ENCODE measurements at places on chromosomes 2 and 18.
A peak's percentile ranks its signal among the peaks of the same experiment; 100 is the strongest.

GRCh38 chr2:180334514-180334913, 327.4 kb upstream of the CWC22 start:
- no peak for DNase-seq

- no peak for DNase-seq
Measured at GRCh38 chr2:231452799-231453508, 11.3 kb downstream of the NCL start.

DNA sequence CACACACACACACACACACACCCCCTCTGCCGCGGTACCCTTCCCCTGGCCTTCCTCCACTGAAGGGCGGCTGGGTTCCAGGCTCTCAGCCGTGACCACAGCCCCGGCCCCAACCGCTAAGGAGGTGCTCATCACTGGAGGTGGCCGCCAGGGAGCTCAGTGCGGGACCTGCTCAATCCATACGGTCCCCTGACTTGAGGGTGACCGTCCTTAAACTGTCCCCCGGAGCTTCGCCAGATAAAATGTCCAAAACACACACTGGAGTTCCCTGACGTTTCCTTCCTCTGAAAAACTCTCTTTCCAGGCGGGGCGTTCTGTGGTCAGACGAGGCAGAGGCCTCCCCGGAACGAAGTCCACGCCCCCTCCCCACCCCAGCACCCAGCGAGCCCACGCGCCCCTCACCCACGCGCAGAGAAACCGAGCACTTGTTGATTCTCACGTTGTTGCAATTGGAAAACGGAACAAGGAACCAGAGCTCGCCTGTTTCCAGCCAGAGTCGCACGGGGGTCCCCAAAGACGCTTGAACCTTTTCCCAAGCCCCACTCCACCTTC, 1.4 kb downstream of the MBP start:
- no peak for DNase-seq

DNA sequence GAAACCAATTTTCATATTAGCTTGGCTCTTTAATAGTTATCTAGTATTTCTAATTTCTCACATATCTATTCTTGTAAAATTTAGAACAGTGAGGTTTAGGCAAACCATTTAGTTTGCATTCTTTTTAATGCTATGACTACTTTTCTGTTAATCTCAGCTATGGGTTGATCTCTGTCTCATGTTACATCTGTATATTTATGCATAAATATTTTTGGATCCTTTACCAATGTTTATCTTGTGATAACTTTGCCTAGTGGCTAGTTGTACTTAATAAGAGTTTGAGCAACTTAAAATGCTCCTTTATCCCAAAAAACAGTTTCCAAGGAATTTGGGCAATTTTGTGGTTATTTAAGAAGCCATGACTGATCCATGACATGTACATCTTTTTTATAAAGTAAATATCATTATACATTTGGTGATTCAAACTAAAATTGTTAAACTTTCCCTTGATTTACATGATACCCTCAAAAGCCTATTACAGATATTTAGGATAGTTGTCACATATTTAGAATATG, 86.3 kb downstream of the R3HDM1 start:
- DNase-seq, result no peak

DNA sequence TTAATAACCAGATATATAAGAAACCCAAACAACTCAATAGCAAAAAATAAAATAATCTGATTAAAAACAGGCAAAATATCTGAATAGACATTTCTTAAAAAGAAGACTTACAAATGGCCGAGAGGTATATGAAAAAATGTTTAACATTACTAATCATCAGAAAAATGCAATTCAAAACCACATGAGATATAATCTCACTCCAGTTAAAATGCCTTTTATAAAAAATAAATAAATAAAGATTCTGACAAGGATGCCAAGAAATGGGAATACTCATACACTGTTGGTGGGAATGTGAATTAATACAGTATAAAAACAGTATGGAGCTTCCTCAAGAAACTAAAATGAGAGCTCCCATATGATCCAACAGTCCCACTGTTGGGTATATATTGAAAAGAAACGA, 33.9 kb upstream of the BMP10 start:
- no peak for DNase-seq

DNA sequence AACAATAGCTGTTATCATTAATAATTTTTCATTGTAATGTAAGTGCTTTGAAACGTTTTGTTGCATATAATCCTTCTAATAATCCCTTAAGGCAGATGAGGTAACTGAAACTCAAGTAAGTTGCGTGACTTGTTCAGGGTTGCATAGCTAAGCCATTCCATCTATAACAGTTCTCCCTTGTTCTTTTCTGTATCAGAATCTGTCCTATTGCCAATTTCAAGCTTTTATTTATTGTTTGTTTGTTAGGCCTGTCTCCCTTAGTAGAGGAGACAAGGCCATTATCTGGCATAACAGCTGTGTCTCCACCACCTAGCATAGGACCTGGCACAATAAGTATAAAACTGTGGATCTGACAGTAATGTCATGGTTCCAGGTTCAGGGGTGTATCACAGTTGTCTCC, 19.4 kb downstream of the BABAM2 start:
- DNase-seq, result no peak

DNA sequence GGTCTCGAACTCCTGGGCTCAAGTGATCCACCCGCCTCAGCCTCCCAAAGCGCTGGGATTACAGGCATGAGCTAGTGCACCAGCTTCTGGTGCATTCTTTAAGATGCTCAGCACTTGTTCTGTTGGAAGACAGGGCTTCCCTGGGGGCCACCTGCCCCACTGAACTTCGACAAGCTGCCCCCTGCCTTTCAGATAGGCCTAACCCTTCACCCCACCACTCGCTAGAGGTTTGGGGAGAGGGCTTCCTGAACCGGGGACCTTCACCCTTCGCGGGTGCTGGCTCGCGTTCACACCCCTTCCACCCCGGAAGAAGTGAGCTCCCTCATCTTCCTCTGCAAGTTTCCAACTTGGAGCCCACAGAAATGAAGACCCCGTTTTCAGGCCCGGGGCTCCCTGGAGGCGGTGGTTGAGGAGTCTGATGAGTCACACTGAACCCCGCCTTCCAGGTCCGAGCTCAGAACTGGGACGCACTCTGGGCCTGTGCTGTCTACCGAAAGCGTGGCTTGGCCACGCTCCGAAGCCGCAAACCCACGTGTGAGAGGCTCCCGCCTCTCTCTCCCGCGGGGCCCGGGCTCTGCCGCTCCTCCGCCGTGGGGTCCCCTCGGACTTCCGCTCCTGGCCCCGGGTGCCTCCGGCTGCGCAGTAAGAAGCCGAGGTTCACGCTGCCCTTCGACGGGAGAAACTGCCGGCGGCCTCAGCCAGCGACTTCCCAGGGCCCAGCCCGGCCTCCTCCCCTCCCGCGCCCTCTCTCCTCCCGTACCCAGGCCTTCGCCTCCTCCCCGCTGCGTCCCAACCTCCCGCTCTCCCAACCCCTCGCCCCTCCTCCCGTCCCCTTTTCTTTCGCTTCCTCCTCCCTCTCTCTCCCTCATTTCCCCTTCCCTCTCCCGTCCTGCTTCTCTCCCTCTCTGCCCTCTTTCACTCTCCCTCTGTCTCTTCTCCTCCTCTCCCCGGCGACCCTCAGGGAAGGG, 47.5 kb upstream of the SP3 start:
- peak; percentile 62 for DNase-seq

DNA sequence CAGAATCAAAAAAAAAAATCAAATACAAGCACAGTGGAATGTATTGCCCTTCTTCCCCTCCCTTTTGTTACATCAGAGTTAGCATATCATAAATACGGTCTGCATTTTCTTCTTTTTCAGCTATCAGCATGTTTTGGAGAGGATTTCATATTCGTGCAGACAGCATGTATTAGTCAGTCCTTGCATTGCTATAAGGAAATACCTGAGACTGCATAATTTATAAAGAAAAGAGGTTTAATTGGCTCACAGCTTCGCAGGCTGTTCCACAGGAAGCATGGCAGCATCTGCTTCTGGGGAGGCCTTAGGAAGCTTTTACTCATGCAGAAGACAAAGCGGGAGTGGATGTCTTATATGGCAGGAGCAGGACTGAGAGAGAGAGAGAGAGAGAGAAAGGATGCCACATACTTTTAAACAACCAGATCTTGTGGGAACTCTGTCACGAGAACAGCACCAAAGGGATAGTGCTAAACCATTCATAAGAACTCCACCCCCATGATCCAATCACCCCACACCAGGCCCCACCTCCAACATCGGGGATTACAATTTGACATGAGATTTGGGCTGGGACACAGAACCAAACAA, 8.9 kb downstream of the IL1B start:
- DNase-seq, result no peak

- no peak for DNase-seq
Measured at GRCh38 chr2:151862700-151863099, 34.5 kb upstream of the ARL5A start.

- DNase-seq, result no peak
Measured at GRCh38 chr18:74589811-74590210, 7.9 kb upstream of the ZNF407 start.

DNA sequence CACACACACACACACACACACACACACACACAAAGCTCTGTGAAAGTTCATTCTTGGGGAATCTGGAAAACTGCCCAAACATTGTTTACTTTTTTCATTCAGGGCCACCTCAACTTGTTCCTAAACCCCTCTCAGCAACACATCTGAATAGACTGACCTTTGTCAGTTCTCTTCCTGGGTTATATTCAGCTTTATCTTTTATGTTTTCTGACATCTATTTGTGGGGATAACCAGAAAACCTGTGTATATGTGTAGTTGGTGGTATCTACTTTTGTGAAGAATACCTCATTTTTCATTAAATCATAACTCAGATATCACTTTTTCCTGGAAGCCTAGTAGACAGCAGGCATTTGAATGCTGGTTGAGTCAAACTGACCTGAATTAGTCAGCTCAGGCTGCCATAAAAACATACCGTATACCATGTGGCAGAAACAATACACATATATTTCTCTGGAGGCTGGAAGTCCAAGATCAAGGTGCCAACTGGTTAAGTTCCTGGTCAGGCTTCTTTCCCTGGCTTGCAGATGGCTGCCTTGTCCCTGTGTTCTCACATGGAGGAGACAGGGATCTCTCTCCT, 11.0 kb upstream of the RNF144A start:
- DNase-seq, result no peak

DNA sequence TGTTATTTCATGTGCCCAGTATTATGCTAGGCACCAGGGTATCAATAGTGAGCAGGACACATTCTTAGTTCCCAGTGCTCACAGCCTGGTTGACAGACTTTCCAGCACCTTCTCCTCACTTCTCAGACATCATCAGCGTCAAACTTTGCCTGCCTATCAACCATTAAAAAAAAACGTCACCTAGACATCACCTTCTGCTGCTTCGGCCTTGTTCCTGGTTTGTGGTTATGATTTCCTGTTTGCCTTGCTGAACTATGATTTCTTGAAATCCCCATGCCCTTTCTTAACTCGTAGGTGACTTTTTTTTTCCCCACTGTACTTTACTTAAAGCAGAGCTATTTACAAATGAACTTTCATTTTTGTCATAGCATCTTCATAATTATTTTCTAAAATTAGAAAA, 60.4 kb upstream of the NABP1 start:
- DNase-seq, result no peak

DNA sequence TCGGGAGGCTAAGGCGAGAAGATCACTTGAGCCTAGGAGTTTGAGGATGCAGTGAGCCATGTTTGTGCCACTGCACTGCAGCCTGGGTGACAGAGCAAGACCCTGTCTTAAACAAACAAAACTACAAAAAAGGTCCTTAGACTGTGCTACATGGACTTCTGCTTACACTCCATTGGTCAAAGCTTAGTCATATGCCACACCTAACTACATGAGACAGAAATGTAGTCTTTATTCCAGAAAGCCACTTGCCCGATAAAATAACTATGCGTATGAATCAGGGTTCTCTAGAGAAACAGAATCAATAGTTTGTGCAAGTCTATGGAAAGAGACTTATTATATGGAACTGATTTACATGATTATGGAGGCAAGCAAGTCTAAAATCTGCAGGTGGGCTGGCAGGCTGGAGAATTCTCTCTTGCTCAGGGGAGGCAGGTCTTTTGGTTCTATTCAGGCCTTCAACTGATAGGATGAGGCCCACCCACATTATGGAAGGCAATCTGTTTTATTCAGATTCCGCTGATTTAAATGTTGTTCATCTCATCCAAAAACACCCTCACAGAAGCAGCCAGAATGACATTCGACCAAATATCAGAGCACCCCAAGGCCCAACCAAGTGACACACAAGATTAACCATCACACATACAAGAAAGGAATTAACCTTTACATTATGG, 114.4 kb upstream of the SIX2 start:
- no peak for DNase-seq

DNA sequence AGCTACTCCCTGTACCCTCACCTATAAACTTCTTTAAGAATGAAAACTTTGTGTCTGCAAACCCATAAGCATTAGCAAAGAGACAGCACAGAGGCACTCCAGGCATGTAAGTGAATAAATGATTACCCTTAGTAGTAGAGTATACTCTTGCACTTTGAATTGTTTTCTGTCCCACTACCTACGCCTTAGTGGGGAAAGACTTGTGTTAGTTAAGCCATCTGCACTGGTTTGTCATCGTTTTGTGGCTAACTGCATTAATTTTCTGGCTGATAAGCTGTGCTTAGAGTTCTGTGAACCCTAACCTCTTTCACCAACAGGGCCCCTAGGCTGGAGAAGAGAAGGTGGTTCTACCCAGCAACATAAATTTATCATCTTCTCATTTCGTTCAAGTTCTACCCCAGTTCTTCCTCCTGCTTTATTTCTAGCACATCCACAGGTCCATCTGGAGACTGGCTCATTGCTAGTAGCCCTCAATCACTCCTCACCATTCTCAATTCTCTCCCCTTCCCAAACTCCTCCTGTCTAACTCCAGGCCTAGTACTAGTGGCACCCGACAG, 710 bp downstream of the LMAN2L start:
- no peak for DNase-seq

- DNase-seq, result no peak
Measured at GRCh38 chr2:155393406-155393805, 694.9 kb downstream of the KCNJ3 start.

- no peak for DNase-seq
Measured at GRCh38 chr2:240785424-240786335, 34.3 kb downstream of the KIF1A start.

GRCh38 chr2:32291746-32292145, 14.0 kb downstream of the YIPF4 start:
- no peak for DNase-seq

DNA sequence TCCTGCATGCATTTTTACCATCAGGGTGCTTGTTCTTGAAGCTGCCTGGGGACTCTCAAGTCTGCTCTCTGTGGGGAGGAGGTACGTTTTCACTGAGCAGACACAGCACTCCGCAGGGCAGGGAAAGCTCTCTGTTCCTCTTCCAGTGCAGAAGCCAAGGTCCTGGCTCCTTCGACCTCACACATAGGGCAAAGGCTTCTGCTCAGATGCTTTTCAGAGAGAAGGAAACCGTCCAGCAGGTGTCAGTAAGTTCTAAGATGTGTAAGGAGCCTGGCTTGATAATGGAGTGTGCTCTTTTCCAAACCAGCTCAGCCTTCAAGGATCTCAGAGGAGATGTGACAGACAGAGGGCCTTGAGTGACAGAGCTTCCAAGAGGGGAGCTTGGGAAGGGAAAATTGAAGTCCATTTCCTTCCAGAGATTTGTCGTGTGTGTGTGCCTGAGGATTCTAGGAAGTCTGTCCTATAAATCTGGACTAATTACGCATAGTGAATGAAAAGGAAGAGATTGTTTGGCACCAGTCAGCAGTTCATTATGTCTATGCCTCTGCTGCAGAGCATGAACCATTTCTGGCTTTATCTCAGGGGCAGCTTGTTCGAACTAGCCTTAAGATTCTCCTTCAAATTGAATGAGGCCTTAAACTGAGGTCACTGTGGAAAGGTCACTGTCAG, 67.3 kb upstream of the UPP2 start:
- DNase-seq, result no peak

- DNase-seq, result no peak
Measured at GRCh38 chr2:109117780-109118179, 11.2 kb upstream of the SH3RF3 start.

All from C1 segment of cervical spinal cord (tissue), 14 donors.